ENCODE measurements at places on chromosomes 2 and 18.
A peak's percentile ranks its signal among the peaks of the same experiment; 100 is the strongest.

- no peak for DNase-seq
Observed at GRCh38 chr2:232816657-232817056, 40.3 kb upstream of the KCNJ13 start.

GRCh38 chr18:41464278-41464677, 490.8 kb upstream of the PIK3C3 start:
- no peak for DNase-seq

DNA sequence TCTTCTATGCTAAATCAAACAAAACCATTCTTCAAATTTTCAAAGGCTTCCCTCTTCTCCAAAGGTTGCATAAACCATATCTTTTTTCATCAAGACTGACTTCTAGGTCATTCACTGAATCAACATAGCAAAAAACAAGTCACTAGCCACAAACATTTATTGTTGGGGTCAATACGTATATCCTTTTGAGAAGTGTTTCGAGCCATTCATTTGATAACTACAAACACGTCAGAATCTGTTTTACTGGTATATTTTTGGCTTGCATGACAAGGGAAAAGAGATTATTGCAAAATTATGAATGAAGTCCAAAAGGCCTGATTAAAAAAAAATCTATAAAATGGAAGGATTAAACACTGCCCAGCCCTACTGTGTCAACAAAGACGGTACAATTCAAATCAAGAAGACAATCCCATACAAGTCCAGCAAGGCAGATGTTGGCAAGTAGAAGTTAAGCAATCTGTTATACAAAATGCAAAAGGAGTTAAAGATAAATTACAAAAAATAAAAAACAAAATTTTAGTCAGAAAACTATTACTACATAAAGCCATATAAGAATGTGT, 222.4 kb downstream of the SRBD1 start:
- no peak for DNase-seq

DNA sequence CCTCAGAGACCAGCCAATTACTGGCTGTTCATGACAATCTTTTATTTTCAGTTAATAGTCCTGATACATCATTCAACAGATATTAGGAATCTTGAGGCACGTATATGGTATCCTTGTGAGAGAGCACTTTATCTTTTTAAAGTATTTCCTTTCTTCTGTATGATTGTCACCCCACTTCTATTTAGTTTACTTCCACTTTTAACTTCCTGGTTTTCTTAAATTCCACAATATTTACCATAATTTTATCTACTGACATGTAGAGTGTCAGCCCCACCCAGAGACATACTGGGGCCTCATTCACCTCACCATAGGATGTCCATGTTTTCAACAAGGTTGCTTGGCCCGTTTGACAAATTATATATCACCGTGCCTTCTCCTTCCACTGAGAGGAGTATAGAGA, 182.9 kb upstream of the ID2 start:
- DNase-seq: no peak

DNA sequence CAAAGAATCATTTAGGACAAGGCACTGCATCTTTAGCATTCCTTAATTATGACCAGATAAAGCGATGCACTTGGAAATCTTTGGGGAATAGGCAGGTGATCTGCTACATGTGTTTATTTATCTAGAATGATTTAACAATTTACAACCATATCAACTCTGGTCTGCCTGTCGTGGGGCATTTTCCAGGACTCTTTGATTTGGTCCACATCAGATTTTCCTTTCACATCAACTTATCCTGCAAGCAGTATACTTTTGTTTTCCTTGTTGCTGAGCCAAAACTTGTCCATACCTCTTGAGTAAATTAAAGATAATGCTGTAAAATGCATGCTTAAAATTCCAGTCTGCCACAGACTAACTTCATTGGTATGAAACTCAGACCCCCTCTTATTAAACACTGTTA, 312.4 kb upstream of the TCF4 start:
- DNase-seq: no peak

GRCh38 chr2:189412330-189412953, 28.8 kb upstream of the WDR75 start:
- peak; percentile 47 for DNase-seq

Data from AG08395 (cell line).